Activated CD4-positive, alpha-beta T cell treated with anti-CD3 and anti-CD28 coated beads for 1 hour (primary cell): ENCODE measurements at places on chromosomes 11 and 22.

GRCh38 chr11:128906185-128907050 is 15.3 kb downstream of the KCNJ5 start:
- DNase-seq: no peak

DNA sequence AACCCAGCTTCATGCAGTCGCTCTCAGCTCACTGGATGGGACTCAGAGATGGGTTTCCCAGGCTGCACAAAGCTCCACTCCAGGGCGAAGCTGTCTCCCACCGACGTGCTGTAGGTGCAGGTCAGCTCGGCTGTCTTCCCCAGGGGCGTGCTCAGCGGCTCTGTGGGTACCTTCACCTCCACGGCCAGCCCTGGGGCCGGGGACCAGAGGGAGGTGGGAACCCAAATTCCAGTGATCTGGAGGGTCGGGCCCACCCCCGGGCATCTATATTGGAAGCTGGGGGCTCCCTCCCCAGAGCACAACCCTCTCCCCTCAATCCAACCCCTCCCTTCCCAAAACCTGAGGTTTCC is 689 bp downstream of the VSIG2 start:
- DNase-seq: no peak

DNA sequence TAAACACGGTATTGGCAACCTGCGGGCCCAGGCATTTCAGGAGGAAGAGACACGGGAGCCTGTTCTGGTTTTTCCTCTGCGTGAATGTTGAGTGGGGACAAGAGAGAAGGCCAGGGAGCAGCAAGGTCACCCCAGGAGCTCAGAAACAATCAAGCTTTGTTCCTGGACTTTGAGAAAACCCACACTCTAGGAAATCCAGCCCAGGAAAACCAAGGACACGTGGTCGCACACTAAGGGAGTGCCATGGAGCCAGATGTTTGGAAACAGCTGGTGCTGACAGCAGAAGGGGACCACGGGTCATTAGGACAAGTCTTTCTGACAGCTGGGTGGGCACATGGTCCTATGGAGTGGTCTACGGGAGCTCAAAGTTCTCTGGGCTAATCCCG is 44.1 kb downstream of the MYH9 start:
- DNase-seq: no peak

- DNase-seq: no peak
Observed at GRCh38 chr11:56659755-56660154, 3.7 kb upstream of the OR5AR1 start.

- DNase-seq: no peak
Observed at GRCh38 chr22:38352436-38352835, 35.2 kb upstream of the CSNK1E start.

GRCh38 chr11:47905358-47906059 is 57.4 kb upstream of the NUP160 start:
- no peak for DNase-seq

- no peak for DNase-seq
Observed at GRCh38 chr11:114377612-114378267, 22.6 kb downstream of the C11orf71 start.

- no peak for DNase-seq
Observed at GRCh38 chr11:96875712-96876111, 485.9 kb downstream of the JRKL start.

DNA sequence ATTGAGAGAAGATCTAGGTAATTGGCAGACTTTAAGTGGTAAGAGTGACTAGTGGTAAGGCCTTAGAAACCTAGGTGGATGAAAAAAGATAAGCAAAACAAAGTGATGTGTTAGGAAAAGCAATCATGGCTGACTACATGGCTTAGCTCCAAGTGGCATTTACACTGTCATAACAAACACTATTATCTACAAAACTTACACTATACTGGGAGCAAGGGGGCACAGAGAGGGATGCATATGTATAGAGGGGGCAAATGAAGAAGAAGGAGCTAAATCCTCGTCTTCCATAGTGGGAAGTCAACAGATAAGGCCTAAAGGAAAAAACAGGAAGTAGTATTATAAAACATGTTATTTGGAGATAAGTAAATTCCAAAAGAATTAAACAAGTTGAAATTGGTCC is 32.5 kb downstream of the ADORA2A start:
- DNase-seq: no peak

- DNase-seq: no peak
Observed at GRCh38 chr11:74948546-74948897, 369 bp downstream of the XRRA1 start.

DNA sequence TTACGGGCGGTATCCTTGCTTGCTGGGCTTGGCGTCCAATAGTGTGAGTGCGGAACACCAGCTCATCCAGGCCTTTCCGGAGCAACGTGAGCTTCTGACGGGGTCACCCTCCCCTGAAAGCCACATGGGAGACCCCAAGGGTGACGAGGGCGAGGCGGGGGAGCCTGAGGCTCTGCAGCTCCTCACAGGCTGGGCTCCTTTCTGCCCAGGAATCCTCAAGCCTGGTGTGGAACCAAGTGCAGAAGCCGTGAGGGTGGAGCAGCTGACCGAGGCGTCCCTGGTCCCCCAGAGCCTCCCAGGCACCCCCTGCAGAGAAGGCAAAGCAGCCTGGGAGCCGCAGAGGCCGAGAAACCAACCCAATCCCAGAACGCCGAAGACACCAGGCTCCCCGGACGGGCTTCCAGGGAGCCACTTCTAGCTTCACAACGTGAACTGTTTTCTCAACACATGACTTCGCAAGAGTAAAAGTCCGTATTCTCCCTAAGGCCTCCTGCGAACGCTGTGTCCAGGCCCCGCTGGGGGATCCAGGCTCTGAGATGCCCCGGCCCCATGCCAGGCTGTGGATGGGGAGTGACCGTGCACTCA is 530.3 kb downstream of the BRD1 start:
- DNase-seq: peak; percentile 3

- DNase-seq: no peak
Observed at GRCh38 chr11:134521001-134521400, 109.0 kb upstream of the B3GAT1 start.

- no peak for DNase-seq
Observed at GRCh38 chr22:49294656-49295464, 532.8 kb downstream of the BRD1 start.

GRCh38 chr11:48122246-48122645 is 94.4 kb upstream of the OR4B1 start:
- DNase-seq: no peak

DNA sequence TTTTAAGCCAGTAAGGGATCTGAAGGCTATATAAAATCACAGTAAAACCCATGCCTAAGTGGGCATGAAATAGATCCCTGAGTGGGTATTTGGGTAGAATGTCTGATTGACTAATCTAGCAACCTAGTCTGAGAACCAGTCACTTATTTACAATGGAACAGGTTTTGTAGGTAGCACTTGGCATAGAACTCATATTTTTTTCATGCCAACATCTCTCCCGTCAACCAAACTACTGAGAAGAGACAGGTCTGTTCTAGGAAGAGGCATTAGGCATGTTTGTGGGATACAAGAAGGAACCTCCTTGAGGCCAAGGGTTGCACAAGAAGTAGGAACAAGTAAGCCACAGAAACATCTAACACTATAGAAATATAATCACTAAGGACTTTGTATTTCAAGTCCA is 840.4 kb upstream of the TENM4 start:
- DNase-seq: no peak
